ENCODE measurements at places on chromosomes 11 and 22.
A peak's percentile ranks its signal among the peaks of the same experiment; 100 is the strongest.

- DNase-seq: no peak
These were observed 12.1 kb upstream of the BBOX1 start for GRCh38 chr11:27028561-27028965.

DNA sequence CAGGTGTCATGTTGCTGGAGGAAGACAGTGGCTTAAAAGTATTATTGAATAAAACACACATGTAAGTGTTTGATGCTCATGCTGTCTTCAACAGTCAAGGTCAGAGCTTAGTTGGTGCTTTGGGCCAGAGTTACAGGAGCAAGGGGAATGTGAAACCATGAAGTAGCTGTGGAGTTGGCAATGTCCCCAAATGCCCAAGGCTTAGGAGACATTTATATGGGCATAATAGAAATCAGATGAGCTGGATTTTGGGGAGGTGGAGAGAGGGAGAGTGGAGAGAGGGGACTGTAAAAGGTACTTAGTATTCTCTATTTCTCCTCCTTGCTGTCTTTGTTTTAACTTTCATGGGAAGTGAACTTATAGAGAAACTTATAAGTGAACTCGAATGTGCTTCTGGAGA lies 407.8 kb downstream of the ETS1 start:
- no peak for DNase-seq

GRCh38 chr11:112400476-112401014 lies 139.9 kb upstream of the PLET1 start:
- no peak for DNase-seq

GRCh38 chr11:72231396-72232259 lies 7.1 kb downstream of the INPPL1 start:
- DNase-seq: peak; percentile 69

All from left ventricle myocardium inferior (tissue), 1 donor.